ENCODE measurements at places on chromosomes 5 and 9.

DNA sequence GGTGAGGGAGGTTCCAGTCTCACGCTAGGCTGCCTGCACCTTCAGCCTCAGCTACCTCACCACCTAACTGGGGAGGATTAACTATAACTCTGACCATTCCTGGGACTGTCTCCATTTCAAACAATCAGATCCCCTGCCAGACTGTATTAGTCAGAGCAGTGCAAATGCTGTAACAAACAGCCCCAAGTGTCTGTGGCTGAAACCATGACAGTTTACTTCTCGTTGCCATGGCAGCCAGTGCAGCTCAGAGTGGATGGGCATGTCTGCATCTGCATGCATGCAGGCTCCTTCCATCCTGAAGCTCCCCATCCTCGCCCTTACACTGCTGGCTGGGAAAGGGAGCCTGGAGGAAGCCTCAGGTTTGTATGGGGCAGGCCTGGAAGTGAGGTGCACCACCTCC lies 86.7 kb downstream of the KCNIP1 start:
- no peak for ATAC-seq

- no peak for ATAC-seq
These were observed 105.1 kb downstream of the MAST4 start for GRCh38 chr5:66701244-66701643.

DNA sequence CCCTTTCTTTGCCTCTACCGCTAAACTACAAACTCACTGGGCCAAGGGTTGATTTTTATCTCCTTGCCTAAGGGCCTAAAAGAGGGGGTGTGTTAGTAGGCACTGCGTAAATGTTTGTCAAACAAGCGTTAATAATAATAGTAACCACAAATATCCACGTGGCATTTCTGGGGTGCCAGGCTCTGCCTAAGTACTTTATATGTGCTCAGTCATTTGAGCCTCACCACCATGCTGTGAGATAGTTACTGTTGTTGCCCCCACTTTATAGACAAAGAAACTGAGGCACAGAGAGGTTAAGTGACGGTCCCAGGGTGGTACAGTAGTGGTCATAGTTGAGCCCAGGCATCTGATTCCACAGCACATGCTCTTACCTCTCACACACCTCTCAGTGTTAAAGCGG lies 52.4 kb downstream of the ERGIC1 start:
- ATAC-seq: no peak

GRCh38 chr5:127863161-127863560 lies 160.0 kb downstream of the CCDC192 start:
- ATAC-seq: no peak

- peak; percentile 74 for ATAC-seq
These were observed 24.5 kb downstream of the PRRC2B start for GRCh38 chr9:131418143-131419025.

- no peak for ATAC-seq
These were observed 114.2 kb upstream of the ITGA1 start for GRCh38 chr5:52673495-52673894.

- peak; percentile 82 for ATAC-seq
These were observed 21.0 kb downstream of the RUSC2 start for GRCh38 chr9:35510754-35511428.

DNA sequence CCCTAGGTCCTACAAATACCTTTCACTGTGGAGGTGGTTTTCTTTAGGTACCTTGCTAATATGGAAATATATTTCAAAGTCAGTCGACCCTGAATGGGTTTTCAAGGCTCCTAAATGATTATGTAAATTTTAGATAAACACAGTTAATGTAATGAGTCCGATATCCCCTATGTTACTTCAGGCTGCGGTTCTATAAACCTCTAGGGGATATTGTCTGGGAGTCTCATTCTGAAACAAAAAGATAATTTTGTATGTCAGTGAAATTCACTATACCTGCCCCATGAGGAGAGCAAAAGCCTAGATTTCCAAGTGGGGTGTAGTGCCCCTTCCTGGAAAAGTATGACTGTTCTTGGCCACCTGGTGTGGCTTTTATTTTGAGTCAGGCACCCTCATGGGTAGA lies 377.3 kb downstream of the ICE1 start:
- ATAC-seq: no peak

DNA sequence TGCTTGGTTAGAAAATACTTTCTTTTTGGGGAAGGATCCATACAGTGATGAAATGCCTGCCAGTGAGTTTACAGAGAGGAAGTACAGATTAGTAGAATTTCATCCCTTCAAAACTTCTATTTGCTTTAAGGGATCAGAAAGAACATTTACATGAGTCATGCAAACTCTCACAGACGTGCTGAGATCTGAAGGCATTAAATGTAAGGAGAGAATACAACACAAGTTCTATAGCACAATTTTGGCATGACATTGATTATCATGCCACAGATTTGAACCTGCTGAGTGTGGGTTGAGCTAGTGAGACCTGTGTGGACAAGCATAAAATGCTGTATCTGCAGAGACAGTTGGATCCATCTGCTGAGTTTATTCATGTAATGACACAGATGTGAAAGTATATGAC lies 613.6 kb upstream of the SEMA6A start:
- no peak for ATAC-seq

DNA sequence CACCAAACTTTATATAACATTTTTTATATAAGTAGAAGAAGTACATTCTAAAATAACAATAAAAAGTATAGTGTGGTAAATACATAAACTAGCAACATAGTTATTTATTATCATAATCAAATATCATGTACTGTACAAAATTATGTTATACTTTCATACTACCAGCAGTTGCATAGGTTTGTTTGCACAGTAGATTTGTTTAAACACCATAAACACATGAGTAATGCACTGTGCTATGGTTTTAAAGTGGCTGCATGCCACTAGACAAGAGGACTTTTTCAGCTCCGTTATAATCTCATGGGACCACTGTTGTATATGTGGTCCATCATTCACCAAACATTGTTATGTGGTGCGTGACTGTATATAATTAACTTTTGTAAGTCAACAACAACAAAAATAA lies 137.6 kb downstream of the DRD1 start:
- ATAC-seq: no peak

DNA sequence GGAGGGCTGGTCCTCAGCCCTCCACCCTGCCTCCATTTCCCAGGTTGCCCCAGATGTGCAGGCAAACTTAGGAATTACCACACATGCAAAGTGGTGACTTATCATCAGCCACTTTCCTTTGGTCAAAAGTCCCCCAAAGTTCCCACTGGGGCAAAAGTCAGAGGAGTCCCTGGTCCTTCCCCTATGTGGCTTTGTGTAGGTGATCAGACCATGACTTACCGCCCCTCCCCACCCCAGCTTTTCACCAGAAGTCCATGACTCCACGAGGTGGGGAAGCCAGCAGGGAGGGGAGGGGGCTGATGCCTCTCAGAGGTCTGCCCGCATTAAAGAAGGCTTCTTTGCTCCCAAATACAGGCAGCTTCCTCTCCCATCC lies 5.8 kb downstream of the TRAF1 start:
- no peak for ATAC-seq

GRCh38 chr9:88932766-88933165 lies 58.5 kb upstream of the S1PR3 start:
- no peak for ATAC-seq

DNA sequence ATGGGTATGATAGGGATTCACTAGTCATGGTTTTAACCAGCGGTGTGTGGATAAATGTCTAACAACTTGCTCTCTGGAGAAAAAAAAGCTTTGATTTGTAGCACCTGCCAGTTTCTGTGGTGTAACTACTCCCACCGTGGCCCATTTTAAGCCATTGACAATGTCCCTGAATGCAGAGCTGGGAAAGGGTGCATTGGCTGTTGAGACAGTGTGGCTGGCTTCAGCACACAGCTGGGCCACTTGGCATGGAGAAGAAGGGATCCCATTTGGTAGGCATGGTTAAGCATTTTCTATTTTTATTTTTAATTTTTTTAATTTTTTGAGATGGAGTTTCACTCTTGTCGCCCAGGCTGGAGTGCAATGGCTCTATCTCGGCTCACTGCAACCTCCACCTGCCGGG lies 31.5 kb upstream of the SYNPO start:
- ATAC-seq: no peak

- ATAC-seq: no peak
These were observed 150.4 kb upstream of the ERCC6L2 start for GRCh38 chr9:95725045-95725444.

DNA sequence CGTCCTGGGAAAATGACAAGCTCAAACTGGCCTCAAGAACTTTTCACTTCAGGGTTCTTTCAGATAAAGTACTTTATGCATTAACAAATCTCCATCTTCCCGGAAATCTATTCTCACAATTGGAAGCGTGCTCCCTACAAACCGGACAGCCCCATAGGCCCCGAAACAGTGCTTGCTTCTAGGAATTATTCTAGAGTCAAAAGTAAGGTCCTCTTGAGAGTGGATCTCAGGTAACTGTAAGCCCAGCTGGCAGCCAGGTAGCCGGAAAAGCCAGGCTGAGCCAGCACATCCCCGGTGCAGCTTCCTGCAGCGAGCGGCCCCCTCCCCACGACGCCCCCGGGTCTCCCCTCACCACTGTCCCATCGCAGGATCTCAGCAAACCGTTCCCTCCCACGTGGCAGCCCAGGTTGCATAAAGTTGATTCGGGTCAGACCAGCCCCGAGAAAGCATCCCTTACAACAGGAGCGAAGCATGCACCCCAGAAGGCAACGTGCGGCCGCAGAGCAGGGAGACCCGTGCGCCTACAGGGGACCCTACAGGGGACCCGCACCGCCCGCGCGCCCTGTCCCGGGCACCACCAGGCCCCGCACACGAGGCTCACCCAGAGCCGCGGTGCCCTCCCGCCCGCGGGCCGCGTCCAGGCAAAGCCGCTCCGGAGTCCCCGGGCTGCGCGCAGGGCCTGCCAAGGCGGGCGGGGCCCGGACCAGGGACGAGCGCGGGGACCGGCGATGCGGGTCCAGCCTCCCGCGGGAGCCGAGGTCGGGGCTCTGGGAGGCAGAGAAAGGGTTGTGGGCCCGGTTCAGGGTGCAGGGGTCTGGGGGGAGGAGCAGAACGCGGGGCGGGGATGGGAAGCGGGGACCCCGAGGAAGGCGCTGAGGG lies 920 bp downstream of the LPCAT1 start:
- peak; percentile 11 for ATAC-seq

- ATAC-seq: peak; percentile 24
These were observed 219.4 kb downstream of the SPOCK1 start for GRCh38 chr5:137279521-137280231.

DNA sequence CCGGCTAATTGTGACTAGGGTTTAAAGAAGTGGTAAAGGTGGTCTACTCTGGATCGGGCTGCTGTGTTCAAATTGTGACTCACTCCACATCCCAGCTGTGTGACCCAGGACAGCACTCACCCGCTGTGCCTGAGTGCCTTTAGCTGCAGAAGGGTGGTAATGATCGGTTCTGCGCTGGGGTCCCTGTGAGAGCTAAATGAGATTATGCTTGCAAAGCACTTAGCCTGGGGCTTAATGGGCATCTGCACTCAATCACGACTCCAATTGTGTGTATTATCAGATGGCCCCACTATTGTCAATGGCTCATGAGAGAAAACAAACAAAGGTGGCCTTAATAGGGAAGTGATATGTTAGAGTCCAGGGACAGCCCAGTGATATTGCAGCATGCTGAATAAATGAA lies 25.1 kb upstream of the TBC1D2 start:
- peak; percentile 96 for ATAC-seq

DNA sequence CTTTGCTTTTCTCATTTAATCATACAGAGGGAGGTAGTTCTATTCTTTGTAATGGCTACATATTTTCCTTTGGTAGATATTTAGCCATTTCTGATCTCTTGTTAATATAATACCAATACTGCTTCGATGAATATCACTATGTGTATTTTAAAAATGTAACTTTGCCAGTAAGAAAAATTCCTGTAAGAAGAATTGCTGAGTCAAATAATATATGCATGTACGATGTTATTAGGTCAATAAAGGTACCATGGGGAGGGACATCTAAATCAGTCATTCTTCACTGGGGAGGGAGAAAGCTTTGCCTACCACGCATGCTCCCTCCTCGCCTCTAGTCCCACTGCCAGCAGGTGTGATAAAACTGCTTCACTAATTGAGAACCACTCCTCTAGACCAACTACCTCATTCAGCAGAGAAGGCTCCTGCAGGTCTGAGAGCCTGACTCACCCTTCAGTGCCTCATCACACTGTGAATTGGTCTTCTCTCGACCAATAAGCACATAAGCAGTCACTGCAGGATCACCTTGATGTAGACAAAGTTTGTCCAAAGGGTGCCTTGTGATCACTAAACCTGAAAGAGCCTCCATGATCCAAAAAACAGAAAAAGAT lies 56.1 kb upstream of the TBCA start:
- ATAC-seq: no peak

- no peak for ATAC-seq
These were observed 97.5 kb downstream of the RXRA start for GRCh38 chr9:134423749-134424148.

DNA sequence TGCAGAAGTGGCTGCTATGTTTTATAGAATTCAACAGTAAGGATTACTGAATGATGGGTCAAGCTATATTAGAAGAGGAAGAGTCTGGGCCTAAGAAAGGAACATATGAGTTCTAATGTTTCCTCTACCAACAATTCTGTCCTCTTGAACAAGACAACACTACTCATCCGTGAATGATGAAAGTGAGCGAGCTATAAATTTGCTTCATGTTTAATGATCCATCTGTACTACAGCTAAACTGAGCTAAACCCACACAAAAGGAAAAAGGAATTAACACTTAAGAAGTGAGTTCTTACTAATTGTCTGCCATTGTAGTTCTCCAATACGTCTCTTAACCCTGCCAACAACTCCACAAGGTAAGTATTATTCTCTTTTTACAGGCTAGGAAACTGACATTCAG lies 204.4 kb downstream of the GLIS3 start:
- no peak for ATAC-seq

GRCh38 chr5:62980884-62981283 lies 402.3 kb downstream of the LRRC70 start:
- no peak for ATAC-seq

DNA sequence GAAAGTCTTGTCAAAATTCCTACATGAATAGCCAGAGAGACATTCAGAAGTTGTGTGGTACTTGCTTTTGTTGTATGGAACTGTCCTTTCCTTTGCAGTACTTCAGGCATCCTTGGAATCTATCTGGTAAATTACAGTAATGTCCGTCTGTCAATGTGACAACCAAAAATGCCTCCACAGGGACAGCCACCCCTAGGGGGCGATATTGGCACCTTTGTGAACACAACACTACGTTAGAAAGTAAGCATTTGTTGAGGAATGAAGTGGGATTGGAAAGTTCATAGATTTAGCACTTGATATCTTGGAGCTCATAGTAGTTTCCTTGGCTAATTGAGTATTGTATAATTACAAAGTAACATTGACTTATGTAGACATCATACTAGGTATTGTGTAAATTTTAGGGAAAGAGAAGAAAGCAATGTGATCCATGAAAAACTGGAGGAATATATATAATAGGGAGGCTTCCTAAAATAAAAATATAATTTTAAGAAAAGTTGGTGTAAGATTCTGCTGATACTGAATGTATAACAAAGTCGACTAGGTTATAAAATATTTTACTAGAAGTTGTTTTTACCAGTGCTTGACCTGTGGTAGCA lies 32.7 kb downstream of the TMEFF1 start:
- ATAC-seq: no peak

DNA sequence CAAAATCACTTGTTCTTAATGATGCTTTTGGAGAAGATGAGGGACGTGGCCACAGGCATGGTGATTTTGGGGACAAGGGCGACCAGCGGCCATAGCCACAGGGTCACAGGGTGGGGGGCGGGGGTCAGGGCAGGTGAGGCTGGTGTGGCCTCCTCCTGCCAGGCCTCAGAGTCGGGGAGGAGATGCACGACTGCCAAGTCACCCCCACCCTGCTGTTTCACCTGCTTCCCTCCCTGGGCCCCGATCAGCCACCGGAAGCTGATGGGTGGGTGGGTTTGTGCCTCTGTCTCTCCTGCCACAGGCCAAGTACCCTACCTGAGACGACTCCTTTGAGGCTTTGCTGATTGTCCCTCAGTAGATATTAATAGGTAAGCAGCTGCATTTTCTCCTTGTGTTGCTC lies 199.3 kb downstream of the PAX5 start:
- ATAC-seq: no peak
